Temporal lobe (tissue), 4 donors: ENCODE measurements at places on chromosomes 12 and 14. TPM values are rescaled to one million over a fixed set of nuclear protein-coding genes. Genes with fewer than 3 reads are reported as not detected.

BIN2 gene
- 0.74 TPM for total RNA-seq

POTEG gene
- total RNA-seq: not detected

BDKRB1 gene
- total RNA-seq: not detected

FRMD6 gene
- 10.1 TPM for total RNA-seq

CD163L1 gene
- 1.5 TPM for total RNA-seq

C14orf132 gene
- total RNA-seq: 41.8 TPM

PPP1R1A gene
- total RNA-seq: 7.9 TPM

SSPN gene
- total RNA-seq: 4.9 TPM

RHEBL1 gene
- total RNA-seq: 0.49 TPM

FAM186B gene
- not detected for total RNA-seq

MGP gene
- total RNA-seq: 12.0 TPM

NOS1 gene
- 3.9 TPM for total RNA-seq

OAS2 gene
- total RNA-seq: 0.98 TPM

CD27 gene
- 0.25 TPM for total RNA-seq

FGD4 gene
- 60.0 TPM for total RNA-seq

IFNG-AS1 gene
- not detected for total RNA-seq

NTF3 gene
- total RNA-seq: 7.1 TPM

EIF2S3B gene
- 0.98 TPM for total RNA-seq

ACVRL1 gene
- 7.9 TPM for total RNA-seq

DAO gene
- not detected for total RNA-seq

CLEC2D gene
- 9.1 TPM for total RNA-seq

SIRT4 gene
- total RNA-seq: 3.9 TPM

PMCH gene
- not detected for total RNA-seq

SOCS2 gene
- total RNA-seq: 50.2 TPM

OASL gene
- under 0.01 TPM for total RNA-seq

CLBA1 gene
- 14.0 TPM for total RNA-seq

RNASE2 gene
- 0.49 TPM for total RNA-seq

CLEC12A gene
- 0.25 TPM for total RNA-seq

NXPH4 gene
- 1.7 TPM for total RNA-seq

ZDHHC22 gene
- 9.8 TPM for total RNA-seq

MYBPC1 gene
- 2.2 TPM for total RNA-seq

HOTAIR gene
- total RNA-seq: not detected

MYO1H gene
- 0.25 TPM for total RNA-seq

LALBA gene
- not detected for total RNA-seq
